ENCODE measurements at places on chromosomes 7 and 10.

DNA sequence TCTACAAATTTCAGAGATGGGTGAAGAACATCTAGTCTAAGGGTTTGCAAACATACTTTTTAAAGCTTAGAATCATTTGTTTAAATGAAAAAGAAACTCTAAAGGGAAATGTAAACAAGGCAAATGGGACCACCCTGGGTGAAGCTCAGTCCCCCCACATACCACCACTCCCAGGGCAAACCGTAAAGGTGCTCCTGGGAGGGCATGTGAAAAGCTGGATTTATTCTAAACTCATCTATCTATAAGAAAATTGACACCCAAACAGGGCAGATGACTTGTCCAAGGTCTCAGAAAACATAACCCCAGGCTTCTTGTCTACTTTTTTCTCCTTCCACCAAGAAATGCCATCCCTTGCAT lies 223.3 kb upstream of the PRKCQ start:
- no peak for DNase-seq

GRCh38 chr10:79447911-79448731 lies 2.7 kb upstream of the ZCCHC24 start:
- no peak for DNase-seq

- DNase-seq: no peak
Observed at GRCh38 chr7:118583641-118584040, 359.1 kb downstream of the ANKRD7 start.

DNA sequence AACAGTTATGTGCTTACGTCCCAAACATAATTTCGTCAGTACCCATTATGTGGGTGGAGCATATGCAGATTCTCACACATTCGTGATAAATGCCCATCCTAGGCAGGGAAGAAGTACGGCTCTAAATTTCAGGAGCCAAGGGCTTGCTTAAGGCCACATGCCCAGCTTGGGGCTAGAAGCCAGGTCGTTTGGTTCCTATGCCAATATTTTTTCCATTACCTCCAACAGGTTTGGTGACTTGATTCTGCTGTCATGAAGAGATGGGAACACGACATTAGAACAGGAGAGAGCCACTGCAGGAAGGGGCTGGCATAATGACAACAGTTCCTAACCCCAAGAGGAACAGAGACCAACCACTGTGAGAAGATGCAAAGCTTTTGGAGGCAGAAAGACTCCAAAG lies 85.1 kb downstream of the HIPK2 start:
- DNase-seq: no peak

GRCh38 chr10:97896756-97897358 lies 47.2 kb downstream of the GOLGA7B start:
- no peak for DNase-seq

DNA sequence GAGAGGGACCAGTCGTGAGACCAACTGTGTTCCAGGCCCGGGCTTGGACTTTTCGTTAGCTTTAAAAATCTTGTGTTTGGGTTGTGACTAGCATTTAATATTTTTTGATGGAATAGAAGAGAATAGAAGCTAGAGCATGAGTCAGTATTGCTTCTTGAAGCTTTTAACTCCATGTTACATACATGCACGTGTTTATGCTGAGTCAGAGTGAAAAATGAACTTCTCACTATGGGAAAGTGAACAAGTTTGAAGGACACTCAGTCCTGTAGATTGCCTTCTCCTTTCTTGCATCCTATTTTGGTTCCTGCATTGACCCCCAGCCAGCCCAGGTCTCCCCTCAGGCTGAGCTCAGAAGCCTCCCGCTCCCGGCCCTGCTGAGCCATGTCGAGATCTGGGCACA lies 31.8 kb downstream of the GHRHR start:
- DNase-seq: no peak

GRCh38 chr7:115056019-115056418 lies 134.1 kb downstream of the MDFIC start:
- DNase-seq: no peak

DNA sequence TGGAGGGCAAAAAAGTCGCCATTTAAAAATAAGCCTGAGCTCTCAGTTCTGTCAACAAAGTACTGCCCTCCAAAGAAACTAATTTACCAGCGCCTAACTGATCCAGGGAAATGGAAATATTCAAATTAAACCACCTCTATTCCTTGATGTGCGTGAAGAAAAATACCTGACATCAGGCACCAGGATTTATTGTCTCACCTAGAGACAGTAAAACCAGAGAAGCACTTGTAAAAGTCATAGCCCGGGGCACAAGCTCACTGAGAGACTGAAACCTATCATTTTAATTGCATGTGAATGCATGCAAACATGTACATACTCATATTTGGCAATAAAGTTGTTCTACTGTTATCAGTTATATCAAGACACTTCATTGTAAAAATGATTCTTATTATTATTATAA lies 147.3 kb upstream of the VSTM2A start:
- DNase-seq: no peak

DNA sequence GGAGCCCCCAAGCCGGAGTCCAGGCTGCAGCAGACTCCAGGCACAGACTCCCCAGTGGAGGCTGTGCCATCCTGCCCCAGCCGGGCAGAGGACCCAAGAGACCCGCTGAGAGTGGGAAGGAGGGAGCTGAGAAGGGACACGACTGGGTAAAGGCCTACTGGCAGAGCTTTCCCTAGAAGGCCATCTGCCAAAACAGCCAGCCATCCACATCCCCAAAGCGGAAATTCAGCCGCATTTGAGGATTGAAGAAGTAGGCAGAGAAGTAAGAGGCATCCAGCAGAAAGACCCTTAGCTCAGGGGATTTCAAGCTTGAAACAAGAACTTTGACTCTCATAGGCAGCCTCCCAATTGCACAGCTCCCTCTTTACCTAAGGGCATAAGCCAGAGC lies 857 bp downstream of the CPXM2 start:
- DNase-seq: no peak

DNA sequence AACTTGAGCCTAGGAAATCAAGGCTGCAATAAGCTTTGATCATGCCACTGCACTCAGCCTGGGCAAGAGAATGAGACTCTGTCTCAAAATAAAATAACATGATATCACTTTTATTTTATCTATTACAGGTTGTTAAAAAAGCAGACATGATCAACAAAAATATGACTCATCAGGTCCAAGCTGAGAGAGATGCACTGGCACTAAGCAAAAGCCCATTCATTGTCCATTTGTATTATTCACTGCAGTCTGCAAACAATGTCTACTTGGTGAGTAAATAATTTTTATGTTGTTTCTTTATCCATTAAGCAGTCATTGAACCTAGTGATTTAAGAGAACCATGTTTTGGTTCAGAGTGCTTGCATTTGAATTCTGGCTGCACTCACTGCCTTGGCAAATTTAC lies 3.3 kb downstream of the MASTL start:
- no peak for DNase-seq
